WTC11 (cell line): ENCODE measurements at places on chromosomes 12 and 14.

DNA sequence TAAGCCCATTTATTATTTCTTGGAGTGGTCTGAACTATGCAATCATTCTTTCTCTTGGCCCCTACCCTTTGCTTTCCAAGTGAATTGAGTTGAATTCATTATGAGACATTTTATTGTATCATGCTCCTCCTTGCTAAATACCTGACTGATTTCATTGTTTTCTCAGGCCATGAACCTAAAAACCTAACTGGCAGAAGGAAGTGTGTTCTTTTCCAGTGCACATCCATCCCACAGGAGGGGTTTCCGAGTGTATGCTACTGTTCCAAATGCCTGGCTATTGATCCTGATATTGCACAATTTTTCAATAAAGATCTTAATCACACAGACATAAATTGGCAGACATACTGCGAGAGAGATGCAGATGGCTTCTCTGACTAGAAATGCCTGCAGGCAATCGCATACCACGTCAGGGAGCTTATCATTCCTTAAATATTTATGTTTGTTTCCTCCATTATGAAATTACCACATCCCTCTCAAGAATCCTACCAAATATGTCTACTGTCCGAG lies 162.2 kb upstream of the EGLN3 start:
- no peak for DNase-seq

DNA sequence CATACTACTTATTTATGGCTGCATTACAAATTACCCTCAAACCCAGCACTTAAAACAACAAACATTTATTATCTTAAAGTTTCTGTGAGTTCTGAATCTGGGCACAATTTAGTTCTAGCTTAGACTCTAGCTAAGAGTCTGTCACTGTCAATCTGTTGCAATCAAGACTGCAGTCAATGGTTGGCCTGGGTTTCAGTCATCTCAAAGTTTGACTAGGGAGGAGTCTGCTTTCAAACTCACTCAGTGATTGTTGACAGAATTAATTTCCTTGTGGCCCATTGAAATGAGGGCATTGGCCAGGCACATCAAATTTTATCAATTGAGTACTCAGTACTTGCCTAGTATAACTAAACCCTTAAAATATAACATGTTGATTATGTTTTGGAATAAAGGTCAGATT lies 51.6 kb downstream of the ARID2 start:
- no peak for DNase-seq

GRCh38 chr12:114190971-114191370 lies 215.0 kb downstream of the TBX5 start:
- no peak for DNase-seq

GRCh38 chr14:100201701-100202100 lies 37.2 kb upstream of the YY1 start:
- DNase-seq, result no peak

- no peak for DNase-seq
These were observed 228.3 kb downstream of the SEC23A start for GRCh38 chr14:38874721-38875120.

- DNase-seq, result no peak
These were observed at the start of gene GMPR2 for GRCh38 chr14:24232645-24233537. GMPR2 (plus strand) TSS chr14:24232929; CDS start chr14:24233254, 325 bp downstream.

- DNase-seq, result no peak
These were observed 68.0 kb upstream of the OSBPL8 start for GRCh38 chr12:76627346-76628135.

DNA sequence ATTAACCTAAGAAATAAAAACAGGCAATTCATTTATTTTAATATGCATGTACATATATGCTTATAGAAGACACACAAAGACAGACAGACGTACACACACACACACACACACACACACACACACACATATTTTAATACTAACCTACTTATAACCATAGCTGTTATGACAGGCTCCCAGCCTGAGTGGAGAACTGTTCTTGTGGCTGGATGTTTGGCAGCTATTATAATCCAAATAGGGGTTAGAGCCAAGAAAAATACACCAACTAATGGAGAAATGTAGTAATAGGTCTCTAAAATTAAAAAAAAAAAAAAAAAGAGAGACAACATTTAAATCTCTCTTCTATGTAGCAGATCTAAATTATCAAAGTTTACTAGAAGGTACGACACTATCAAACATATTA lies 91.8 kb downstream of the SLC41A2 start:
- DNase-seq, result no peak

- DNase-seq, result no peak
These were observed 172.8 kb upstream of the LMNTD1 start for GRCh38 chr12:25725931-25726330.

DNA sequence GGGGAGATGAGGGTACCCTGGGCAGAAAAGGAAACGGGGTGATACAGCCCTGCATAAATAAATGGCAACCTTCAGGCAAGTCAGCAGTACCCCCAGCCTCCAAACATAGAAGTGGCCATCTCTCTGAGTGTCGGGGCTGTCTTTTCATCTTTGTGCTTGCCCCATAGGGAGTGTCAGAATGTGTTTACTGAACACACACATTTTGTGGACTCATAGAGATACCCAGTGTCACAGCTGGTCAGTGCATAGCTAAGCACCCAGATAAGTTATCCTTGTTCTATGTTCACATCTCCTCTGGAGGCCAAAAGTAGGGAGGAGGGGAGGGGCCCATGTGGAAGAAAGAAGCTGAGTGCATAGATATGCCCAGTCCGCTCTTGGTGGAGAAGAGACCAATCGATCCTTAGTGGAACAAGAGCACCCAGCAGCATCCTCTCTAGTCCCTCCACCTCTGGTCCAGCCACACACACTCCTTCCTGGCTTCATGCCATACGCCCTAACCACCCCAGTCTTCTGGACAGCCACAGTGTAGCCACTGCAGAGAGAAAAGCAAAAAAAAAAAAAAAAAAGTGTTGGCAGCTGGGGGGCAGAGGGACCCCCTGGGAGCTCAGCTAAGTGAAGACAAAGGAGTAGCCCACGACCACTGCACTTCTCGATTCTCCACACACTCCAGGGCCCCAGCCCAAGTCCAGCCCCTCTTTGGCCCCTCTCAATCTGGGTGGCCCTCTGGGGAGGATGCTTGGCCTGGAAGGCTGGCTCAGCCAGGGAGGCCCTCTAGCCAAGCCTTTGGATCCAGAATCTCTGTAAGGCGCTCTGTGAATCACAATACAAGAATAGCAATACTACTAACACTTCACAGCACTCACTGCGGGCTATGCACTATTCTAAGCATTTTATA lies 2.6 kb downstream of the ITGA7 start:
- no peak for DNase-seq

DNA sequence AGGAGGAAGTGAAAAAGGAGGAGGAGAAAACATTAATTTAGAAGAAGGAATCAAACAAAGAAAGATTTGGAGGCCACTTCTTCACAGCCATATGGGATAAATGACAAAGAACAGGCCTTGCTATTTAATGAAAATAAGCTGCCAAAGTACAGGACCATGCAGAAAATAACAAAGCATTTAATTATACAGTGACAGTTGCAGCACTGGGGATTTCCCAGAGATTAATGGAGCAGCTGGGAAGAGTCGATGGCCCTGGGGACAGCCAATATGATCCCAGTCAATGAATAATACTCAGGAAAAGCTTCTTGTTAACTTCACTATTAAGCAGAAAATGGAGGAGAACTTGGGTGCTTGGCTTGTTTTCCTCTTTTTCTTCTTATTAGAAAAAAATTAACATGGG lies 34.6 kb downstream of the RERG start:
- DNase-seq, result no peak

- no peak for DNase-seq
These were observed 50.0 kb downstream of the FLRT2 start for GRCh38 chr14:85579942-85580341.

- DNase-seq, result no peak
These were observed 342.5 kb downstream of the TMEM132D start for GRCh38 chr12:129561304-129561703.

DNA sequence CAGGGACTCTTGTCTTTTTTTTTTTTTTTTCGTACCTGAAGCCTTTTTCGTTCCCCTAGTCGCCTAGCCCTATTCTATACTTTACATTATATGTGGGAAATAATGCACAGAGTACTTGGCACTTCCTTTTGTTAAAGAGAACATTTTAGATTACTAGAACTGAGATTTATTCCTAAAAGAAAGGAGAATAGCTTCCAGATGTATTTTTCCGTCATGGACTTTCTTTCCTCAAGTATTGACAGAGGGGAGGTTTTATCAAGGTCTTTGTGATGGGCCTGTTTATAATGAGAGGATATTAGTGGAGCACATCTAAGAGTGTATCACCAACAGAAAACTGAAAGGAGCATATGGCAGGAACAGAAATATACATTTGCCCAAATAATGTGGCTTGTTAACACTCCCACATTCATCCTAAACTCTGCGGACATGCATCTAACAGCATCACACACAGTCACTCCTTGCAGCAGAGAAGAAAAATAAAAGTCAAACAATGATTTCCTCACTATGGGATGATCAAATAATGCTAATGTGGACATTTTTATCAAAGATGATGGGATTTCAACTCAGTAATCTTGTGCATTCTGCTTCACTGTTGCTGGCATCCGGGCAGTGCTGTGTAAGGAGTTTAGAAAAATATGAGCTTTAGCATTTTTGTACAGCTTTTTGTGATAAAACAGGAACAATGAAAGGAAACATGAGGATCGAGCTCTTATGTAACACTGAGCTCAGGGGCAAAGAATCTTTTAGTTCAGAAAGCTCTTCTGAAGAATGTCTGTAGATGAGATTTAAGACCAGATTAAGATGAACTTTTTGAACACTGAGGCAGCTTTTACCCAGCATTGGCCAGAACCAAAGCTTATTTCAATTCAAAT lies 183.1 kb downstream of the EGLN3 start:
- DNase-seq, result no peak

GRCh38 chr12:85007836-85008235 lies 28.2 kb downstream of the TSPAN19 start:
- DNase-seq, result no peak

DNA sequence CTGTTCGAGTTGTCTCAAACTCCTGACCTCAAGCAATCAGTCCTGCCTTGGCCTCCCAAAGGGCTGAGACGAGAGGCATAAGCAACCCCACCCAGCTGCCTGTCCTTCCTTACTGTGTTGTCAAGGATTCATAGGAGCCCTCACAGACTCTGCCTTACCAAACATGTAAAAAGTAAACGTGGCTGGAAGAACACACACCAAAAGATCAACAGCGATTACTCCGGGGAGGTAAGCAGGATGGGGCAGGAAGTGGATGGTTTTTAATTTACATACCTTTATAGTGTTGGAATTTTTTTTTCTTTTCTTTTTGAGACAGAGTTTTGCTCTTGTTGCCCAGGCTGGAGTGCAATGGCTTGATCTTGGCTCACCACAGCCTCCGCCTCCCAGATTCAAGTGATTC lies 61.5 kb upstream of the EGLN3 start:
- no peak for DNase-seq

- no peak for DNase-seq
These were observed 18.1 kb upstream of the KIF21A start for GRCh38 chr12:39461059-39461458.

DNA sequence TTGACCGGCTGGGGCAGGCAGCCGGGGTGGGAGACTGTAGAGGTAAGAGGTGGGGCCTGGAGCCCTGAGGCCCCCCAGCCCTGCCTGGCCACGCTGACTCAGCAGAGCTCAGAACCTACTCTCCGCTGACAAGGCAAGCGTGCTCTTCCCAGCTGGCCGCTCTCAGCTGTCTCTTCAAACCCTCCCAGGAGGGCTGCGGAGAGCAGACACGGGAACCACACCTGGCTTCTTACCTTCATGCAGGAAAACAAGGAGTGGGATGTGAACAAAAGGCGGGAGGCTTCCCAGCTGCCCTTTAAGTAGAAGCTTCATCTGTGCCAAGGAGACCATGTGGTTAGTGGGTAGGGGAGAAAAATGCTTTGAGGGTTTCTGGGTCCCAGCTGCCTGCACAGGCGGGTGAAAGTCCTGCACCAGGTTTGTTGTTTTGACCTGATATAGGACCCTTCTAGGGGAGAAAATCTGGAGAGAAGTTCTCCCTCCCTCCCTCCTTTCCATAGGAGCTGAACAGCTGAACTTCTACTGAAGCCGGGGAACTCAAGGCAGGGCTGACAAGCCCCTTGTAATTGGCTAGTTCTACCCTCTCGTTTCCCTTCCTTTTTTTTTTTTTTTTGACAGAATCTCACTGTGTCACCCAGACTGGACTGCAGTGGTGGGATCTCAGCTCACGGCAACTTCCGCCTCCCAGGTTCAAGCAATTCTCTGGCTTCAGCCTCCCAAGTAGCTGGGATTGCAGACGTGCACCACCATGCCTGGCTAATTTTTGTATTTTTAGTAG lies 12.8 kb upstream of the TESC start:
- peak; percentile 45 for DNase-seq

- DNase-seq, result no peak
These were observed 4.7 kb downstream of the ACVRL1 start for GRCh38 chr12:51911788-51912711.

- no peak for DNase-seq
These were observed 132.6 kb downstream of the SLC38A6 start for GRCh38 chr14:61113561-61114225.

DNA sequence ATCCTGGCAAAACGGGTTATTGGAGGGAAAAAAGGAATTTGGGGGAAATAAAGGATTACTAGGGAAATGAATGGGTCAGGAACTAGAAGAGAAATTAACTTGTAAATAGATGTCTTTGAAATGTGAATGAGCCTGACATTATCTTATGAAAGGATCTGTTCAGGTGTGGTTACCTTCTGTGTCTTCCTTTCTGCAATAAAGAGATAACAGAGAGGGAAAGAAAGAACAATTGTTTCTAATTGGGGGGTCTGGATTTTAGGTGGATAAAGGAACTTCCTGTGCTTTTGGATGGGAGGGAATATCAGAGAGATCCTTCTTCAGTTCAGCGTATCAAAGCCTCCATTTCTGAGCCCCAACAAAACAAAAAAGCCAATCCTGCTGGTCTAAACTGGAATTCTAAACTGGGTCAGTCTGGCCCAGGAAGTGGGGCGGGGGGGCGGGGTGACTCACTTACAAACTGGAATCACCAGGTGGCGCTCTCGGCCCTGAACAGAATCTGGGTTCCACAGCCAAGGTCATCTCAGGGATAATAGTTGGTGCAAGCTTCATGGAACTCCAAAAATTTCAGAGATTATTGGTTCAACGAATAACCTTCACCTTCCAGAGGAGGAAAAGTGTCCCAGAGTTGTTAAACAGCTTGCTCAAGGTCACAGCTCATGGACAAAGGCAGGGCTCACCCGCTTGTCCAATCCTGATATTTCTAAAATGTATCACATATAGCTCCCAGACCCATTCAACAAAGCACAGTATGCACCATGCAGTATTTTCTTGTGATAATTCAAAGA lies 15.2 kb upstream of the PEBP1 start:
- peak; percentile 81 for DNase-seq

GRCh38 chr14:56400109-56400825 lies 179.3 kb upstream of the TMEM260 start:
- no peak for DNase-seq

DNA sequence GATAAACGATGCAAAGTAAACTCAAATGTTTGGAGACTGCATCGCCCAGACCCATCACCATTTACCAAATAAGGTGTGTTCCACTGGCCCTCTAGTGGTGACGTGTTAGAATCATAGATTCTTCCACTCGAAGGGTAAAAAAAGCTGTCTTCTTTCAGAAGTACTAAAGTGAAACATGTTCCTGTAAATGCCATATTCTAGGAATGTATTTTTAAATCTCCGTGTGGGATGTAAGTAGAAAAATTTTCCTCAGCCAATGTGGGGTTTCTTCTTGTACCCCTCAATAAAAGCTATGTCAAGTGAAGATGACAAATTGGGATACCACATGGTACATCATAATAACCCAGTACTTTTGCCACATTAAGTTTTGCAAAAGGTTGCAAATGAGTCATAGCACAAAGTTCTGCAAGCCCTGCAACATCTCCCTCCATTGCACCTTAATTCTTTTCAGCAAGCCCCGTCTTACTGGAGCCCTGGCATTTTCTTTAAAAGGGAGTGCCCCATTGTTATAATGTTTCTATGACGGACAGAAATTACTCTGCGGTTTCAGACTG lies 100.8 kb downstream of the CCER1 start:
- DNase-seq, result no peak
